Activated CD4-positive, alpha-beta T cell treated with anti-CD3 and anti-CD28 coated beads for 4 hours (primary cell): ENCODE measurements at places on chromosomes 11 and 22.

DNA sequence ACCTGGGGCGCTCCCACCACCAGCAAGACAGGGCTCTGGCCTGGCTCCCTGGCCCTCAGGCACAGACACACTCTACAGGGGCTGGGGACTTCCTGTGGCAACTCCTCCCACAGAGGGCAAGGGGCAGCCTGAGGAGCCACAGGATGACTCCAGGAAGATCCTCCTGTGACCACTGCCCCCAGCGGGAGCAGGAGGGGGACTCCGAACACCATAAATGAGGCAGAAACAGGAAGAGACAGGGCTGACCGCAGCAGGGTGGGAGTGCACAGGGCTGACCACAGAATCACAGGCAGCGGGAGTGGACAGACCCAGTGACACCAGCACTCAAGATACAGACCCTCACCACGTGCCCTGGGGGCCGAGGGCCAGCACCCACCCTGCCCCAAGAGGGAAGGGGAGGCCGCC is 10.8 kb downstream of the ARAP1 start:
- DNase-seq = no peak

- no peak for DNase-seq
Observed at GRCh38 chr11:33670250-33671011, 30.2 kb downstream of the C11orf91 start.

DNA sequence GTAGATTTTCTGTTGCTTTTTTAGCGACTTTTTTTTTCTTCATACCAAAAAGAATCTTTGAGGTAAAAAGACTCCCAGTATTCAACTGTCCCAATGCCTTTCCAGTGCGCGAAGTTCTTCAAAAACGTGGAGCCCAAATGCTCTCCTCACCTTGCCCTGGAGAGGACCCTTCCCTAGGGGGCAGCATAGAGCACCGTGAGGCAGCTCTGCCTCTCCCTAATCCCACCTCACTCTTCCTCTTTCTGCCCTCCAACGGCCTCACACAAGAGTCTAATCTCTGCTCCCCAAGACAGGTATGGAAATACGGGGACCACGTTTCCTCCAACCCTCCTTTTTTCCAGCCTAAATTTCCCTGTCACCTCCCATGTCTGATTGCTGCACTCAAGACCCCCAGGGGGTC is 117.5 kb upstream of the ALX4 start:
- no peak for DNase-seq

DNA sequence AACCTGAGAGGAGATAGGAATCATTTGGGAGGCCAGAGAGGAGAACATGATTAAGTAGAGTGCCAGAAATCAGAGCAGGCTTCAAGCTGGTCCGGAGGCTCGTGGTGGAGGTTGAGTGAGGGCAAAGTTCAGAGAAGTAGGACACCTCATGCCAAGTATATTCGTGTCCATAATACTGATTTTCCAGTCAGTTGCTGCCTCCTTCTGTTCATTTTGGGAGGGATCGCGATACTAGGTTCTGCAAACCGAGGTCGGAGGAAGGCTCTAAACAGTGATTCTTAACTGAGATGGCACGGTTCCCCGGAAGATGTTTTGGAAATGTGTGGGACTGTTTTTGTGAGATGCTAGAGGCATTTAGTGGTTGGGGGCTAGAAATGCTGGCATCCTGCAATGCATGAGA is 13.6 kb upstream of the CD3E start:
- peak; percentile 47 for DNase-seq

DNA sequence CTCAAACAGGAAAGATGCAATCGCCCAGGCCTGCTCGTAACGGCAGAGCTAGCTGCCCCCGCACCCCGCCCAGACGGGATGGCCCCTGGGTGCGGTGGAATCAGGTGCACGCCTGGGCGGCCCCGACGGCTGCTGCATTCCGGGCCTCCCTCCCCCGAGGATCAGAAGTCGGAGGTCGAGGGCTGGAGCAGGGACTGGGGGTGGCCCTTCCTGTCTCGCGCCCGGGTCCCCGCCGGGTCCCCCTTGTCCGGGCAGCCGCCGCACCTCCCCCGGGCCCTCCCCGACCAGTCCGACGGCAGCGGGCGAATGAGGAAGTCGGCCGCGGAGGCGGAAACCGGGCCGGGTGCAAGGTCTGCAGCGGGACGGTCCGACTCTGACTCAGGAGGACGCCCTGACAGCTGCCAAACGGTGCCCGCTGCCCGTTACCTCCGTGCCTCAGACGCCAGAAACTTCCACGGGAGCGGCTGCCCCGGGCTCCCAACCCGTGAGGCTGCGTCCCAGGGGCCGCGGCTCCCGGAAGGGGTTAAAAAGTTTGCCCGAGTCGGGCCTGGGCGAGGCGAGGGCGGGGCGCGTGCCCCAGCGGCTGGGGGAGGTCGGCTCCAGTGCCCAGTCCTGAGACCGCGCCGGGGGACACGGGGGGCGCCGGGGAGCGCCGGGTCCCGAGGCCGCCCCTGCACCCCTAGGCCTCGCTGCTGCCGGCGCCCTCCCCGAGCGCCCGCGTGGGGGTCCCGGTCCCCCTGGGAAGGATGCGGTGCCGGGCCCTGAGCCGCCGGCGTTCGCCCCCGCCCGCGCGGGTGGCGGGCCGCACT is 663 bp downstream of the MYH9 start:
- no peak for DNase-seq

- DNase-seq = peak; percentile 54
Observed at GRCh38 chr11:11265994-11266606, 87.0 kb downstream of the CSNK2A3 start.

DNA sequence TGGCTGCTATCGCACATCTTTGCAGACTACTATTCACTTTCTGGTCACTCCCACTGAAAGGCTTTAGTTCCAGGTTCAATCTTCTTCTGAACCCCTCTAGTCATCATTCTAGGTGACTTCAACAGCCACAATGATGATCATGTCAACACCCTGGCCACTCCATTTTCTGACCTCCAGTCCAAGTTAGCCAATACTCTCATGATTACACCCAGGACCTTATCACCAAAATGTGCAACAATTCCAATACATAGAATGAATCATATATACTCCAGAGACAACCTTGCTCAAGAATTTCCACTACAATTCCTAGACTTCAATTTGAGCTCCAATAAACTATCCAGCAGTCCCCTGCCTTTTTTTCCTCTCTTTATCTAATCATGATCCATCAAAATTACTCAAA is 70.7 kb downstream of the PAK1 start:
- no peak for DNase-seq
